ENCODE measurements at places on chromosomes 11 and 22. TPM values are rescaled to one million over a fixed set of nuclear protein-coding genes. Genes with fewer than 3 reads are reported as not detected.

Gene LIMK2
- total RNA-seq = 28.9 TPM

Gene APLNR
- total RNA-seq = not detected

Gene PLAAT2
- total RNA-seq = 1.0 TPM

Gene PANX1
- 14.1 TPM for total RNA-seq

Gene DKK3
- total RNA-seq = not detected

Gene OR52J3
- not detected for total RNA-seq

Gene MICAL2
- 59.7 TPM for total RNA-seq

Gene AQP11
- 0.27 TPM for total RNA-seq

Gene ARHGAP20
- total RNA-seq = 0.08 TPM

Gene C1QTNF4
- total RNA-seq = not detected

Gene ZNRF3
- total RNA-seq = 2.4 TPM

Gene H19
- not detected for total RNA-seq

Gene RNASEH2C
- total RNA-seq = 108 TPM

Gene AP2A2
- total RNA-seq = 26.3 TPM

Gene POLA2
- total RNA-seq = 74.5 TPM

Gene TTC38
- total RNA-seq = 6.6 TPM

Gene IGLL1
- not detected for total RNA-seq

Gene RELA
- total RNA-seq = 71.6 TPM

Gene SEC14L2
- total RNA-seq = 9.1 TPM

Gene STIM1
- 55.4 TPM for total RNA-seq

Gene KRTAP5-2
- not detected for total RNA-seq

Gene THRSP
- total RNA-seq = not detected

Gene PNPLA5
- total RNA-seq = not detected

Gene HPX
- not detected for total RNA-seq

Gene EMID1
- not detected for total RNA-seq

Gene NCR3LG1
- total RNA-seq = 5.0 TPM

Gene RPS6KA4
- 20.3 TPM for total RNA-seq

Gene P2RX6
- total RNA-seq = 0.14 TPM

Gene MMP13
- total RNA-seq = not detected

Gene MFRP
- not detected for total RNA-seq

Gene DLG2
- 1.7 TPM for total RNA-seq

Gene RFPL2
- total RNA-seq = not detected

Gene IL17REL
- total RNA-seq = not detected

Gene PPFIA1
- 29.5 TPM for total RNA-seq

Gene SMDT1
- 63.4 TPM for total RNA-seq

Gene NLRP14
- not detected for total RNA-seq

Gene KCNJ1
- total RNA-seq = not detected

Gene MRGPRF
- total RNA-seq = not detected

Gene CRYBA4
- total RNA-seq = not detected

Gene MPEG1
- 0.70 TPM for total RNA-seq

Gene OR52N4
- 0.35 TPM for total RNA-seq

Gene SYT12
- not detected for total RNA-seq

Gene FOLR1
- total RNA-seq = not detected

Gene HPS5
- total RNA-seq = 15.9 TPM

Gene PRR33
- total RNA-seq = 0.31 TPM

Gene BTG4
- total RNA-seq = 0.30 TPM

Gene SCGB2A2
- total RNA-seq = not detected

Gene C22orf23
- total RNA-seq = 0.41 TPM

Gene BACE1
- 0.90 TPM for total RNA-seq

Gene BTBD18
- not detected for total RNA-seq

Gene ACR
- not detected for total RNA-seq

Gene SCGB1C1
- not detected for total RNA-seq

Gene TPP1
- 33.7 TPM for total RNA-seq
